ENCODE measurements at places on chromosomes 12 and 14.

- no peak for DNase-seq
These were observed 12.1 kb upstream of the EML1 start for GRCh38 chr14:99781091-99781490.

DNA sequence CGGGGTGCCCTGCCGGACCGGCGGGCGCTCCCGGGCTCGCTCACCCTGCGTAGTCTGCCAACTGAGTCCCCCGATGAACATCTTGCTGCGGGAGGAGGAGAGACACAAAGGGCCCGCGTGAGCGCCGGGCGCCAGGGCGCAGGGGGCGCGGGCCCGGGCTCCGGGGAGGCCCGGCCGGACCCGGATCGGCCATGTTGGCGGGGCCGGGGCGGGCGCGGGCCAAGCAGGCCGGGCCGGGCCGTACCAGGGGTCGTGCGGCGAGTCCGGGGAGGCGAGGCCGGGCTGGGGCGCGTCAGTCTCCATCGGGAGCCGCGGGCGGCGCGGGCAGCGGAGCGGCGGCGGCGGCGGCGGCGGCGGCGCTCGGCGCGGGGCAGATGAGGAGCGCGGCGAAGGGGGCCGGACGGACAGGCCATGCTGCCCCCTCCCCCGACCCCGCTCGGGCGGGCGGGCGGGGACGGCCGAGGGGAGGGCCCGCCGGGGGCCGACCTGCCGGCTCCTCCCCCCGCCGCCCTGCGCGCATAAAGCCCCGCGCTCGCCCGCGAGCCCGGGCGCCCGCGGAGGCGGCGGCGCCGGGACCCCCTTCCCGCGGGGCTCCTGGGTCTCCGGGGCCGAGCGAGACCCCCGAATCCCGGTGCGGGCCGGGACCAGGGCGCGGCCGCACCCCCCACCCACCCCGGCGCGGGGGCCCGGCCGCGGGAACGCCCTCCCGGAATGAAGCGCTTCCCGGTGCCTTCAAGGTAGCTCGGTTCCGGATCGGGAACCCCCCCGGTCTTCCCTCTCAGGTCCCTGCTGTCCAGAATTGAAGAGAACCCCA is at the start of gene MSI1:
Gene MSI1 (minus strand): TSS at position 376 of the 814 bp plus-strand sequence. CDS start 73 bp downstream, at position 303.
- DNase-seq = no peak

DNA sequence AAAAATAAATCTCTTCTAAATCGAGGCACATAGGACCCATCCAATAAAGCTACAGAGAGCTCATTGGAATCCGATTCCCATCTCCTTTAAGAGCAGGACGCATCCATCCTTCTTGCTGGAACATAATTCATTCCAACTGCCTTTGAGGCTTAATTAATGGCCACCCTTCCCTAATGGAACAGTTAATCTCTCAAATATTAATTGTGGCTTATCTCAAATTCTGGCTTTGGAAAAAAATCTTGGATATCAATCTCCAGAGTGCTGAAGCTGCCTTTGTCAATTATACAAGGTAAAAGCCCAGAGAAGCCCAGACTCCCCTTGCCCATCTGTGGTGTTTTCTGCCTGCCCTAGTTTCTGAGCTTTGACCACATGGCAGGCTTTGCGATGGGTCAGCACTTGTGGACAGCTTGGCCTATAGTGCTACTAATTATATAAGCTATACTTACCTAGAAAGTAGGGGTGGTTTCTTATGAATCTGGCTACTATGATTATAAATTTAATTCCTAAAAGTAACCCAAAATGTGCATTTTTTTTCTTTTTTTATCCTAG is 246.3 kb downstream of the NUAK1 start:
- DNase-seq = no peak

DNA sequence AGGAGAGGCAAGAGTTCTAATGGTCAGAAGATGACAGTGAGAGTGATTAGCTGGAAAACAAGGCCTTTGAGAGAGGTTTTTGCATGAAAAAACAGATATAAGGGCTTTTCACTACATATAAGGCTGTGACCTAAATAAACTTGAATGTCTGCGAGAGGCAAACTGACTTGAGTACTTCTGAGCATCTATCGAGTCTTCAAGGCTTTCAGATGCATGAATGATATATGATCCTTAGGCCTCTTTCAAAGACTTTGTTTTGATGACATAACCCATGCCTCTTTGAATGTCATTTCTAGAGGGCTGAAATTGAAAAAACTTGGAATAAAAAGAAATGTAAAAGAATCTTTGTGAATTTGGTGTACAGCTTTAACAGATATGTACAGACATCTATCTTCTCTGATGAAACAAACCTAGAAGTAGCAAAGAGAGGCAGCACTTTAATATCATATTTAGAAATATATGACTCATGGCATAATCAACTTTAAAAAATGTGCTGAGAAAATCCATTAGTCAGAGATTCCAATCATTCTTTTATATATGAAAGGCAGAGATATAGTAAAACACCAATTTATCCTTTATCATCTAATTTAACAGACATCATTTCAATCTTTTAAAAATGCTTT is 72.6 kb downstream of the PPM1H start:
- DNase-seq = no peak

GRCh38 chr12:124481257-124481750 is 86.1 kb downstream of the NCOR2 start:
- DNase-seq = no peak

Data from Karpas-422 (cell line).